Stimulated activated CD8-positive, alpha-beta memory T cell treated with anti-CD3 and anti-CD28 coated beads, Interleukin-2, amount 100 ng/mL, for 1 hour (primary cell): ENCODE measurements at places on chromosomes 5 and 9.

DNA sequence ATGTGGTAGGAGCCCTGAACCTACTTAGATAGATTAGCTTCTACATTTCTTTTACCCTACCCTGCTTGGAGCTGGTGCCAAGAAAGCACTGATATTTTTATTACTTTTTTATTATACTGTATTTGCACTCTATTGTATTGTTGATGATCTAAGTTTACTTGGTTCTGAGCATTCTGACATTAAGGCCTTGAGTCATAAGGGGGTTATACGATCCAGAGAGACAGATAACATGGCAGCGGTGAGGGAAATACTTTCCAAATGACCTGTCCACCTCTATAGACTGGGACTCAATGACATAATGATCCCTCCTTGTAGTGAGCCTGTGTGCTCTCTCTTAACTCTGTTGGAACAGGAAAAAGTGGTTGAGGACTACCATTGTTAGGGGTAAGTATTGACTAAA lies 176.3 kb downstream of the MAN2A1 start:
- DNase-seq = no peak

DNA sequence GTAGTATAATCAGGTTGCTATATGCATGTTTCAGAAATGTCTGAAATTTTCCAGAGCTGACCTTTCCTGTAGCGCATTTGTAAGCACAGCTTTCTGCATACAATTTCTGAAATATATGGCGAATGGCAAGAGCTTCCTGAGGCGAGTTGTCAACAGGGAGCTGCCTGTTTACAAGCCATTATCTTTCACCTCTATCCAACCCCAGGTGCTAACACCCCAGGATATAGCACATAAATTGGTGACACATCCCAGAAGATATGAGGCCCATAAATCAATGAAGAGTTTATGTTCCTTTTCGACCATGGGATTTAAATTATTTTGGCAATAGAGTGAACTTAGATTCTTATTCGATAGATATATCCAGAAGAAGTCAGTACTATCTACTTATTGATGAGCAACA lies 379.8 kb downstream of the KDM4C start:
- no peak for DNase-seq

DNA sequence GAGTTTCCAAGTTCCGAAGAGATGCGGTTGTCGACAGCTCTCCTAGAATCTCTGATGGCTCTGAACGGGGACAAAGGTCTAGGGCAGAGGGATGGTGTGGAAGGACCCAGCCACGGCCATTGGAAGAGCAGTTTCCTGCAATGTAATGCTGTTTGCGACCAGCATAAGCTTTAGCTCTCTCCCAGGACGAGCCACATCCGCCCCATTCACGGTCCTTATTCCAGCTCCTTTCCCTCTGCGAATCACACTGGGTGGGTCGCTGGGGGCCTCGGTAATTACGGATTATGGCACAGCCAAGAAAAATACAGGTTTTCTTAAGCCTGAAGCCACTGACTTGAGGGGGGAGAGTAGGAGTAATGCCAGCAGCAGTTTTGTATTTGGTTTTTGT lies 22.7 kb downstream of the ANXA2R start:
- no peak for DNase-seq

GRCh38 chr5:73459366-73459765 lies 10.8 kb upstream of the FOXD1 start:
- DNase-seq = no peak

DNA sequence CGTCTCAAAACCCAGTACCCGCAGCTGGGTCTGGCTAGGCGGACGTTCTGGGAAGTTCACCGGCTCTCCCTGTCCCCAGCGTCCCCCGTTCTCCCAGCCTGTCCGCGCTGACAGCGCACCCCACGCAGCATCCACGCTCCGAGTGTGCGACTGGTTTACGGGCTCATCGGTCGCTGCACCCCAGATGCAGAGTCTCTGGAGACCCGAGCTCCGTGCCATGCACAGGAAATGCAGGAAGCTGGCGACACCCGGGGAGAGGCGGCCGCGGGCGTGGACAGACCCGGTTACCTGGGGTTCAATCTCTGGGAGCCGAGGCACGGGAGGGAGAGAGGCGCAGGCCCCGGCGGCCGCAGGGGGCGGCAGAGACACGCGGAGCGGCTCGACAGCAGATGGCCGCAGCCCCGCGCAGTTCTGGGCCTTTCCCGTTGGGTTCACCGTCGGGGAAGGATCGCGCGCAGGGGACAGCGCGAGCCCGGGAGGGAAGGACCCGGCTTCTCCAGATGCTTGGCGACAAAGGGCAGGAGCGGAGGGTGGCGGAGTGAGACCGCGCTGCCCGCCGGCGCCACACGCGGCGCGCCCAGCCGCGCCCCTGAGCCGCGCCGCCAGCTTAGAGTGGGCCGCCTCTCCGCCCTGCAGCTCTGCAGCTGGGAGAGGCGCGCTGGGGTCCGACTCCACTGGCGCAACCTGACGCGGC lies 558 bp downstream of the SHROOM1 start:
- DNase-seq = peak; percentile 35

- DNase-seq = no peak
Measured at GRCh38 chr9:136674786-136675349, 12.2 kb downstream of the EGFL7 start.

DNA sequence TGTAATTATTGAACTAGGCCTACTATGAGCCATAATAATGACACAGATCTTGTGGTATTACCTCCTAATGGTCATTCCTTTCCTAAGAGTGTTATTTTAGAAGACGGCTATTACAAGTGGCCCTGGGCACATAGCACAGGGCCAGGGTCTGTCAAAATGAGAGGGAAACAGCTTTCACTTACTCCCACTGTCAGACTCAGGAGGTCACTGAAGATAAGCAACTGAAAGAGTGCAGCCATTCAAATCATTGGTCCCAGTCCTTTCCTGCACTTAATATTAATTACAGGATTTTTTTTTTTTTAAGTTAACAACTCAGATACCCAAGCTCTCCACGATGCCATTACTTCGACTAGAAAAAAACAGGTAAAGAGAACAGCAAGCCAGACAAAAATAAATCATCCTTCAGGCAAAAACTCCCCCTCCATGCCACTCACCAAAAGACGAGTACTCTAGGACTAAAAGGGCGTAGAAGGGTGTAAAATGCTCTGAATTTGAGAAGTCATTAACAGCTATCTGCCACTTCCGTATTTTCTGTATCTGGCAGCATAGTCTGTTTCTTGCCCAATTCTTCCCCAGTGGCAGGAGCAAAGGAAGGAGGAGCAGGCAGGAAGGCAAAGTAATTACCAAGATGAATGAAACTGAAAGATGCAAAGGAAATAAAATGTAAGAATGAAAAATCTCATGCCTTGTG lies 87.4 kb downstream of the ZNF608 start:
- DNase-seq = no peak

GRCh38 chr9:78406933-78407332 lies 110.0 kb downstream of the PSAT1 start:
- no peak for DNase-seq

DNA sequence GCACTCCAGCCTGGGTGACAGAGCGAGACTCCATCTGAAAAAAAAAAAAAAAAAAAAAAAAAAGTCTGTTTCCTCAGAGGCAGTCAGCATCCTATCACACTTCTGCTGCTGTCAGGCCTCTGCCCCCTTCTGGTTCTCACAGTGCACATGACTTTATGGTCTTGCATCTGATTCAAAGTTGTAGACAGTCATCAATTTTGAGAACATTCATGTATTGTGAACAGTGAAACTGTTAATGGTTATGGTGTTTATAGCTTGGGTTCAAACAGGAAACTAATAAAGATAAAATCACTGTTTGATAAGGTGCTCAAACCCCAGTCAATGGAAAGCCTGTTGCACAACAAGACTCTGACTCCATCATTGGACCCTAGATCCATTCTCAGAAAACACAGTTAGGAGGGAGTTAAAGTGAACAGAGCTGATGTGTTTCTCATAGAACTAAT lies 61.4 kb downstream of the FOXD1 start:
- DNase-seq = no peak

- no peak for DNase-seq
Measured at GRCh38 chr9:77751341-77752091, 103.4 kb upstream of the GNA14 start.

GRCh38 chr5:171888051-171888481 lies 102.4 kb downstream of the SMIM23 start:
- DNase-seq = no peak

DNA sequence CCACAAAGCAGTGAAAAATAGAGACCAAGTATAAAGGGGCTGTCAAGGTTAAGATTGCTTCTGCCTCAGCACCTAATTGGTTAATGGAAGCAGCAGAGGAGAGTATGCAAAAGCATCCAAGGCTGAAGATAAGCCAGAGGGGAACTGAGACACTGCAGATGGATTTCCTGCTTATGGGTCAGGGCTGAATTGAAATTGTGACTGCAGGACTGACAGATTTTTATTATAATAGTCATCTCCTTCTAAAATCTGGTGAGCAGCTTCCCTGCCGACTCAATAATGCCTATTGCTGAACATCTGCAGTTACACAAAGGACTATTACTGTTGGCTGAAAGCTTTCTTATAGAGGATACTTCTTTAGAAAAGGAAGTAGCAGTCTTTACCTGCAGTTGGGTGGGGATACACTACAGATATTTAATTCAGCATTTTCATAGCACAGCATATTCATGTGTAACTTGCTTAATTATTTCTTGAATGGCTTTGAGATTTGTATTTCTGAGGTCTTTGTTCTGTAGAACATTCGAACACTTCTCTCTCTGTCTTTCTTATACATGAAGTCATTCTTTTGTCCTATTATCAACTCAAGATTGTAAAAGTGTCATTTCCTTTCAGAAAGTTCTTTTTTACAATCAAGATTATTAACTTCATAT lies 363.0 kb upstream of the RIOK2 start:
- DNase-seq = no peak

DNA sequence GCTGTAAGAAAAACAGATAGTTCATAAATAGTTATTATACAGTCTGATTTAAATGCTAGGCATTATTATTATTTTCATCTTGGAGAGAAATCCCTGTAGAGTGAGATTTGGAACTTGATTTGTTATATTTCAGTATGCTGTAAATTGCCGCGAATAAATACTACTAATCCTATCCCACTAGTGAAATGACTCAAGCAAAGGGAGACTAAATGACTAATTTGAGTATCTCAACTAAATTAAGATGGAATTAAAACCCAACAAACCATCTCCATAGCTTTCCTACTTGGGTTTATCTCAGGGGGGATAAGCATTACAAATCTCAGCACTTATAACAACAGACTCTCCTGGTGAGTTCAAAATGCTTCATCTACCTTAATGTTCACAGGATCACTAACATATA lies 206.0 kb downstream of the MCTP1 start:
- no peak for DNase-seq

- no peak for DNase-seq
Measured at GRCh38 chr5:119395080-119395836, 39.4 kb downstream of the TNFAIP8 start.

GRCh38 chr5:4159681-4160080 lies 564.0 kb downstream of the IRX1 start:
- no peak for DNase-seq

GRCh38 chr9:71897577-71897976 lies 13.4 kb downstream of the ABHD17B start:
- no peak for DNase-seq

GRCh38 chr9:133322701-133323100 lies 13.3 kb downstream of the SURF6 start:
- no peak for DNase-seq

DNA sequence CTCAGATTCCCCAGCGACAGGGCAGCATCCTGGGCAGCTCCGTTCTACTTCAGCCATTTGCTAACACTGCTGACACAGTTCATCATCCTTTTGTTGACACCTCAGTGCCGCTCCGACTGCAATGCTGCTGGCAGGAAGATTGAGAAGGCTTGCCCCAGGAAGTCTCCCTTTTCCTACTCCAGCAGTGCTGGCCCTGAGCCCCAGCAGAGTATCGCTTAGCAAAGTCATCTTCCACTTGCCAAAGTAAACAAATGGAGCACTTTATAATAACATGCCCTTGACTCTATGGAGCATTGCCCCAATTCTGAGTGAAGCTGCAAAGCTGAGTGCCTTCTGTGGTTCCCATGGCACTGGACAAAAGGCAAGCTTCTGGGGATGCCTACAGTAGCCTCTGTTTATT lies 32.2 kb downstream of the PRLR start:
- DNase-seq = no peak

DNA sequence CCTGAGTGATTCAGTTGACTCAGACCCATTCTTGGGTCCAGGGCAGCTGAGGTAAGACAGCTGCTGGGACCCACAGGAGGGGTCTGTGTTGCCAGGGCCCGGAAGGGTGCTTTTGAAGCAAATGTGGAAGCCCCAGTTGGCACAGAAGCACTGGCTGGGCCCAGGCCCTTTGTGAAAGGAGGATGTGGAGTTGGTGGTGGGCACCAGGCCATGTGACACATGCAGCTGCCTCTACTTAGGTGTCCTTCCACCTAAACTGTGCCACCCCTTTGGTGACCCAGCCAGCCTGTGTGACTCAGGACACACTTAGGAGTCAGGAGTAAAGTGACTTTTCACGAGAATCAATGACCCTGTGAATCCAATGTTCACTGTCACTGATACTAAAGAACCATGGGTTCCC lies 114.3 kb upstream of the SLC25A48 start:
- no peak for DNase-seq
